ENCODE measurements at places on chromosomes 1 and 21.

DNA sequence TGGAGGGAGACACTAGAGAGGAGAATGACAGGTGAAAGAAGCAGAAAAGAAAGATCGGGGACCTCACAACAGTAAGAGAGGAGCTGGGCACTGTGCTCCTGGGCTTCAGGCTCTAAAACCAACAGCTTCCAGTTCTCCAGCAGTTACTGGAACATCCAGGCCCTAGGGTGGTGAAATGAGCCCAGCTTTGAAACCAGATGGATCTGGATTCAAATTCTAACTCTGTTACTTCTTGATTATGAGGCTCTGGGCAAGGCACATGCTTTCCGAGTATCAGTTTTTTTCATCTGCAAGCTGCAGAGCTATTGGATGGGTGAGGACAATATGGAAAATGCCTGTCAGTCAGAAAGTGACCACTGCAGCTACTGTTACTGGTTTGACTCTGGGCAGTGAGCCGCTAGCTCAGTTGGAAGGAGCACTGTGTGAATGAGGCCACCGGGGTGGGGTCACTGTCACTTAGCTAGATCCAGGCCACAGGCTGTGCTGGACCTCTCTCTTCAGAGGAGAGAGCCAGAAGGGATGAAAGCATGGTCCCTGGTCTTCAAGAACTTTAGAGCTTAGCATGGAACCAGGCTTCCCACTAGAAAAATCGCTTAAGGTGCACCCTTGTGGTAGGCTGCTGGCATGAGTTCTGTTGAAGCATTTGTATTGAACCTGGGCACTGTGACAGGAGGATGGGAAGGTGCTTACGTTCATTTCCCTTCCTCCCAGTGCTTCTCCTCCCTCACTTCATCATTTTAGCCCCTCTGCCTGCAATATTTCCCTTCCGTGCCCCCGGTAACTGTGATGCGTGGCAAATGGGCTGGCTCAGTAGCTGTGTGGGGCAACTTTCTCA lies 12.2 kb downstream of the PLEKHO1 start:
- peak; percentile 30 for DNase-seq

- no peak for DNase-seq
Observed at GRCh38 chr1:161185732-161186311, 8.5 kb upstream of the B4GALT3 start.

DNA sequence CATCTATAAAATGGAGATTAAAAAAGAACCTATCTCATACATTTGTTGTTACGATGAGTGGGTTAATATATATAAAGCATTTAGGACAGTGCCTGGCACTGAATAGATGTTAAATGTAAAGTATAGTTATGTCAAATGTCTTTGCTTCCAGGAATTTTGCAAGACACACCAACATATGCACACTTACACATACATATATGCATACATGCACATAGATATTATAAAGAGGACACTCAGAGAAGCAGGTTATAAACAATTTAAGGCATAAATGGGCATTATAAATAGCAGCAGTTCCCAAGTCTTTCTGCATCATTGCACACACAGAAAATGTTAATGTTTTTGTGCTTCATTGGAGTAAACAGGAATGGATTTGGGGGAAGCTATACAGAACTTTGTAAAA lies 13.3 kb downstream of the CYP4X1 start:
- no peak for DNase-seq

- no peak for DNase-seq
Observed at GRCh38 chr1:154808909-154809262, 61.2 kb downstream of the KCNN3 start.

- DNase-seq = peak; percentile 51
Observed at GRCh38 chr1:179353546-179353945, 12.2 kb upstream of the AXDND1 start.

Data from lung (tissue), 17 donors.